ENCODE measurements at places on chromosomes 3 and 15.

DNA sequence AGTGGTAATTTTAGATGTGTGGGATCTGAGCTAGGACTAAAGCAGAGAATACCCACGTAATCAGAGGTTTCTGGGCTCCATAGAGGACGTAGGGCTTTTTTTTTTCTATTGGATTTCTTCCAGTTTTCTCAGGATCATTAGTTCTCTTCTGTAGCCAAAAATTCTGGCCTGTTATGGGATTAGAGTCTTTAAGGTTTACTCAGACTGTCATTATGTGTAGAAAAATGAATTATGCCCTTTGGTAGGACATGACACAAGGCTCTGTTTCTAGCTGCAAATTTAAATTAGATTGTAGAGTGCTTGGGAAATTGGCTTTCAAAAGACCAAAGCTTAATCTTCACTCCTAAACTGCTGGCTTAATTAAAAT lies 1.9 kb downstream of the SETD5 start:
- no peak for DNase-seq

DNA sequence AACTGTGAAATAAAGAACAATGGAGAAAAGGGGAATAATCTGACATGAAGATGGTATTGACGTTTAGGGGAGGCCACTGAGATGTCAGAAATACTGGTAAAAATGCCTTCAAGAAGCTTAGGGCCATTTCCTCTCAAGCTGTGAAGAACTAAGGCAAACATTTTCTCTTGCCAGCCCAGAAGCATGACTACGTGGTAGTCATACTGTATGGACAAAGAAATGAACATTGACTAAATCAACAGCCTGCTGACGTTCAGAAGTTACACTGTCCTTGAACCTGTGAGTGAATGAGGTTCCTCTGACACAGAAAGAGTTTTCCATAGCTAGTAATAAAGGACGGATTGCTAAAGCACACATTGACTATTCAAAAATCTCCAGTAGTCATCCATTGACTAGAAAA lies 121.0 kb downstream of the P3H2 start:
- DNase-seq = no peak

DNA sequence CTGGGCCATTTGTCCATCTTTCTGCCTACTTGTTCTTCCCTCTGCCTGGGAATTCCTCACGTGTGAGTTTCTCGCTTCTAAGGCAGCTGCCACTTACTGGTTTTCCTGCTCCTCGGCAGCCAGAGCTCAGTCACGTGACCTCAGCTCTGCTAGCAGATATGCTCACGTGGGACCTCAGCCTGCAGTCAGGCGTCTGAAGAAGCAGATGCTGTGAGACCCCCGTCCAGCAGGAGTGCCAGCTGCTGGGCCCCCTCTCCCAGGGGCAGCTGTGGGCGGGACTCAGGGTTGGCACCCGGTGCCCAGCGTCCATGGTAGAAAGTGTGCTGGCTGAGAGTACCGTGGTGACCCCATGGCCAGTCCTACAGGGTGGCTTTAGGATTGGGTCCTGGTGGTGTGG lies 161.3 kb upstream of the TLE3 start:
- DNase-seq = peak; percentile 64

- no peak for DNase-seq
Measured at GRCh38 chr3:37940242-37940908, 50.2 kb upstream of the VILL start.

GRCh38 chr15:60138397-60138968 lies 134.4 kb downstream of the FOXB1 start:
- DNase-seq = no peak

GRCh38 chr3:30708472-30708871 lies 102.1 kb downstream of the TGFBR2 start:
- DNase-seq = no peak

DNA sequence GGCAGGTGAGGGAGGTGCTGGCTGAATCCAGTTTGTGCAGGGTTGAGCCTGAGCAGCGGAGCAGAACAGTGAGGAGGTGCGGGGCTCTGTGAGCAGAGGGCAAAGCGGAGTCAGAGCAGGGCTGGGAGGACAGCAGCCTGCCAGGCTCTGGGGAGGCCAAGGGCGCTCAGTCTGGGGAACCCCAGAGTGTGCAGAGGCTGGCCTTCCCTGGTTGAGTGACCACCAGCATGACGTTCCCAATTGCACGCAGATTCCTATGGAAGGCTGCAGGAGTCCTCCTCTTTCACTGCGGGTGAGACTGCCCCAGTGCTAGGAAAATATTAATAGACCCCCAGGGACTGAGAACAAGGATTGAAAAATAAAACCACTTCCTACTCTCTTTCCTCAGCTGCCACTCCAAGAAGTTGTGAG lies 13.2 kb downstream of the MRAS start:
- no peak for DNase-seq

DNA sequence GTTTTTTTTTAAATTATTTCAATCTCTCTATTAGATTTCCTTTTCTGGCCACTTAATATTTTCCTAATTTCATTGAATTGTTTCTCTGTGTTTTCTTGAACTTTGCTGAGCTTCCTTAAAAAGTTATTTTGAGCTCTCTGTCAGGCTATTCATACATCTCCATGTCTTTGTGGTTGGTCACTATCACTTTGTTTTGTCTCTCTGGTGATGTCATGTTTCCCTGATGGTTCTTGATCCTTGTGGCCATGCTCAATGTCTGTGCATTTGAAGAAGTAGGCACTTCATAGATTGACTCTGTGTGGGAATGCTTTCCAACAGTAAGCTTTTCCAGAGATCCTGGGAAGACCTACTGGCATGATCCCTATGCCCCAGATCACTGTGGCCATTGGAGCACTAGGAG lies 18.6 kb downstream of the CD200R1 start:
- DNase-seq = no peak

DNA sequence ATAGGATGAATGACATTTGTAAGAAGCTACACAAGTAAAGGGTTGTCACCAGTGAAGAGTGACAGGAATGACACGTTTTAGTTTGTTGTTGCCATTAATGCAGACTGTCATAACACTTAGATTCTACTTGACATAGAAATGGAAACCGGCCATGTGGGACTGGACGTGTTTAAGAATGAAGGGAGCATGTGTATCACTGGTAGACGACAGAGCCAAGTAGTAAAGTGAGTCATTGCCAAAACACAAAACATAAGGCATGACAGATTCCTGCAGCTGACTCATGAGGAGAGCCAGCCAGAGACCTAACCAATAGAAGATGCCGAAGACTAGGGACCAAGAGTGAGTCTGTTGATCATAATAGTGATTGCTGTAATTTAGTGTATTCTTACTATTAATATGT lies 106.2 kb upstream of the PLAAT1 start:
- DNase-seq = no peak

GRCh38 chr3:15325228-15325627 lies 7.2 kb downstream of the SH3BP5 start:
- DNase-seq = no peak

DNA sequence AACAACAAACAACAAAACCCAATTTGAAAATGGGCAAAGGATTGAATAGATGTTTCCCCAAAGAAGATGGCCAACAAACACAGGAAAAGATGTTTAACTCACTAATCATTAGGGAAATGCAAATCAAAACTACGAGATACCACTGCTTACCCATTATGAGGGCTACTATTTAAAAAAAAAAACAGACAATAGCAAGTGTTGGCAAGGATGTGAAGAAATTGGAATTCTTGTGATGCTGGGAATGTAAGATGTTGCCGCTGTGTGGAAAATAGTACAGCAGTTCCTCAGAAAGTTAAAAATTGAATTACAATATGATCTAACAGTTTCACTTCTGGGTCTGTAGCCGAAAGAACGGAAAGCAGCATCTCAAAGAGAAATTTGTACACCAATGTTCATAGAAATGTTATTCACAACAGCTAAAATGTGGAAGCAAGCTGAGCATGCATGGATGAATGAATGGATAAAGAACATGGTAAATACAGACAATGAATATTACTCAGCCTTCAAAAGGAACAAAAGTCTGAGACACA lies 121.9 kb downstream of the CHSY1 start:
- no peak for DNase-seq

DNA sequence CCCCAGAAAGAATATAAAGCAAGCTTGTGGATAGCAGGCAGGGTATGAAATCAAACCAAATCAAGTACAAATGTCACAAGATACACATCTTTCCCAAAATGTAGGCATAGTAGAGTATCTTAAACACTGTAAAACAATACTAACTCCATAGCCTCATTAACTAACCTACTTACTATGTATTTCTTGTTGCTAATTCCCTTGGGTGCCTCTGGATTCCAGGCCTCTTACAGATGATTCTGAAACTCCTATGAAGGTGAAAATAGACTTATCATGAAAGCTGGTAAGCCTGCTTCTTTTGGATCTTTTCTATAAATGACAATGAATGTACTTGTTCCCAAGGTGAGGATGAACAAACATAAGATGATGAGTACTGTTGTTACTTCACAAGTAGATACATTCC lies 93.8 kb downstream of the FRMD5 start:
- DNase-seq = no peak

DNA sequence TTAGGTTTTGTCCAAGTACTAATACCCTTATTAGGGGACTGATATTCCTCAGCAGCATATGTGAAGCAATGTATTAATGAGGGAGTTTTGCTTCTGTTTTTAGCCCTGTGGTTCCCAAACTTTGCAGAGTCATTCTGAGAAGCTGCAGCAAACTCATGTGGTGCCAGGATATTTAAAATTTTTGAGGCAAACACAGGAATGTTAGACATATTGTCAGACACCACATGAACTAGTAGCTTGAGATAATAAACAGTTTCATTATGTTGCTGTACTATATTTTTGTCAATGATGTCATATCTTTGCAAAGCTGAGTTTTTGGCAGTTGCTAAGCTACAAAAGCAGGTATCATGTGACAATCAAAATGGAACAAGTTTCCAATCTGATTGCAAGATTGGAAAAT lies 36.6 kb downstream of the ATP6V1A start:
- no peak for DNase-seq

DNA sequence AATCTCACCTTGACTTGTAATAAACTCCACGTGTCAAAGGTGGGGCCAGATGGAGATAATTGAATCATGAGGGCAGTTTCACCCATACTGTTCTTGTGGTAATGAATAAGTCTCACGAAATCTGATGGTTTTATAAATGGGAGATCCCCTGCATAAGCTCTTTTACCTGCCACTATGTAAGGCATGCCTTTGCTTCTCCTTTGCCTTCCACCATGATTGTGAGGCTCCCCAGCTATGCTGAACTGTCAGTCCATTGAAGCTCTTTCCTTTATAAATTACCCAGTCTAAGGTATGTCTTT lies 45.5 kb downstream of the SUCNR1 start:
- DNase-seq = no peak

DNA sequence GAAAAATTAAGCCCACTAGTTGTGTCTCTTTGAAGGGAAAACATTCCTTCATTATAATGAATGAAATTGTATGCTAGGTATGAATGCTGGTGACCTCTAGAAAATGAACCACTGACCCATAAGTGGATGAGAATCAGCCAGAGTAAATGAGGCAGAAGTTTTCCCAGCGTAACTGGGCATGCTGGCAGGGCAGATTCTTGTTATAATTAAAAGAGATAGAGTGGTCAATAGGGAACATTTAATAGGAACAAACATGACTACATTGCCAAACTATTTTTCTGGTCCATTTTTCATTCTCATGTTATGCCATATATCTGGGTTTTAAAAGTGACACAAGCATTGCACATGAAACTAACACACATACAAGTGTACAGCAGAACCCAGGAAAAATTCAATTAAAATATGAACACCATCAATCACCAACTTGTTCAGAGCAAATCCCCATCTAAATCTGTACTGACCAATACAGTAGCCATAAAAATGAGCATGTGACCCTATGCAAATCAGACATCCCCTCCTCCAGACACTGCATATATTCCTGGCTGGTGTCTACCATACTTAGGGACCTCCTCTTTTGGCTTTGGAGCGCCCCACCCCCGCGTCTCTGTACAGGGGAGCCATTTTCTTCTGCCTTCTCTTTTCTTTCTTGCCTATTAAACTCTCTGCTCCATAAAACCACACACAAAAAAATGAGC lies 4.0 kb downstream of the CLRN1 start:
- DNase-seq = no peak

DNA sequence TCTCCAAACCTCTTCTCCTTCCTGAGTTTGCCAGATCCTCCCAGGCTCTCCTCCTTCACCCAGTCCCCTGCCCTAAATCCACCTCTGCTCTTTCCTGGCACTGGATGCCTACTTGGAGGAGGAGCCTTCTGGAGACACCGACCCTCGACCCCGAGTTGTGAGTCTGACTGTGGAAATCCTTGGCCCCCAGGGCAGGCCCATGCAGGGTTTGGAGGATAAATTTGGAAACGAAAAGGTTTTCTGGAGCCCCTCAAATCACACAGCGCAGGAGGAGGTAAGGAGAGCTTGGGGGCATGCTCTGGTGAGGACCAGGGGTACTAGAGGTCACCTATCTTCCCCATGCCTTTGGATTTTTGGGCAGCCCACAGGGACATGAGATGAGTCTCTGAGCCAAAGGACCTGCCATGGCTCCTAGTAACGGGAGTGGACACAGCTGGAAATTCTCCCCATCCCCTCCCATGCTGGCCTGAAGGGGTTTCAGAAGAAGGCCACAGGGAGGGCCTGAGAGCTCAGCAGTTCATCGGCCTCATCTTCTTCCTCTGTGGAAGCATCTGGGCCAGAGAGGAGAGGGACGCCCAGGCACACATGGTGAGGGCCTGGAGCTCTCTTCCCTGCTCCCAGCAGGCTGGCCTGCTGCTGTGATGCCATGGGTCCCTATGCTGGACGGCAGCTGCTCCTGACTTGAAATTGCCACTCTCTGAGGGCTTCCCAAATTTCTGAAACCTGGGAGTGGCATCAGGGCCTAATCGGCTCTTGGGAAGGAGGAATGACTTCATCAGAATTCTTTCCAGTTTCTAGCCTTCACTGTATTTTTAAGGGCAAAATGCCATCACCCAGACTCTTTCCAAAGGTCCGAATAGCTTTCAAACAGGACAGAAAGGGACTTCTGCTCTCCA lies 68.6 kb upstream of the ITGA11 start:
- DNase-seq = no peak

GRCh38 chr15:60795471-60795870 lies 316.5 kb upstream of the ICE2 start:
- DNase-seq = no peak

- no peak for DNase-seq
Measured at GRCh38 chr3:142009029-142009428, 132.6 kb downstream of the ATP1B3 start.

Measured in CD4-positive, alpha-beta T cell treated with Interferon gamma for 1 hour (primary cell).